Spinal cord (tissue), 10 donors: ENCODE measurements at places on chromosomes 12 and 14.

GRCh38 chr14:100988011-100988410 is 84.5 kb upstream of the RTL1 start:
- DNase-seq, result no peak

- DNase-seq, result no peak
Observed at GRCh38 chr14:96105089-96105925, 66.1 kb downstream of the C14orf132 start.

GRCh38 chr12:131060011-131060703 is 106.5 kb downstream of the ADGRD1 start:
- no peak for DNase-seq

DNA sequence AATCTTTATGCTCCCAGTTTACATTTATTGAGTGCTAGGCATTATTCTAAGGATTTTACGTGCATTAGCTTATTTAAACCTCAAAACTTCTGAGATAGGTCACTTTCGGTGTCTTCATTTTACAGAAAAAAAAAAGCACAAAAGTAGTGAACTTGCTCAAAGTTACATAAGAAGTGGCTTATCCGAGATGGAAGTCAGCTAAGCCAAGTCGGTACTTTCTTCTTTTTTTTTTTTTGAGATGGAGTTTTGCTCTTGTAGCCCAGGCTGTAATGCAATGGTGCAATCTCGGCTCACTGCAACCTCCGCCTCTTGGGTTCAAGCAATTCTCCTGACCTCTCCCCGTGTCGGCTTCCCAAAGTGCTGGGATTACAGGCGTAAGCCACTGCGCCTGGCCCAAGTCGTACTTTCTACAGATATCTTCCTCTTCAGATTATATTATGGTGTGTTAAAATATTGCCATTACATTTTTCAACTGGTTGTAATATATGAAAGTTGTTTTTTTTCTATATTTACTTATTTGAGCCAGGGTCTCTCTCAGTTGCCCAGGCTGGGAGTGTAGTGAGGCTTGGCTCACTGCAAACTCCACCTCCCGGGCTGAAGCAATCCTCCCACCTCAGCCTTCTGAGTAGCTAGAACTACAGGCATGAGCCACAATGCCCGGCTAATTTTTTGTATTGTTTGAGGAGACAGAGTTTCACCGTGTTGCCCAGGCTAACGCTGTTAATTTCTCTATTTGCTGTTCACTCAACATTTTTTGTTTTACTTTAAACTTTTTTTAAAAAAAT is 8.9 kb downstream of the DPPA3 start:
- DNase-seq, result no peak

DNA sequence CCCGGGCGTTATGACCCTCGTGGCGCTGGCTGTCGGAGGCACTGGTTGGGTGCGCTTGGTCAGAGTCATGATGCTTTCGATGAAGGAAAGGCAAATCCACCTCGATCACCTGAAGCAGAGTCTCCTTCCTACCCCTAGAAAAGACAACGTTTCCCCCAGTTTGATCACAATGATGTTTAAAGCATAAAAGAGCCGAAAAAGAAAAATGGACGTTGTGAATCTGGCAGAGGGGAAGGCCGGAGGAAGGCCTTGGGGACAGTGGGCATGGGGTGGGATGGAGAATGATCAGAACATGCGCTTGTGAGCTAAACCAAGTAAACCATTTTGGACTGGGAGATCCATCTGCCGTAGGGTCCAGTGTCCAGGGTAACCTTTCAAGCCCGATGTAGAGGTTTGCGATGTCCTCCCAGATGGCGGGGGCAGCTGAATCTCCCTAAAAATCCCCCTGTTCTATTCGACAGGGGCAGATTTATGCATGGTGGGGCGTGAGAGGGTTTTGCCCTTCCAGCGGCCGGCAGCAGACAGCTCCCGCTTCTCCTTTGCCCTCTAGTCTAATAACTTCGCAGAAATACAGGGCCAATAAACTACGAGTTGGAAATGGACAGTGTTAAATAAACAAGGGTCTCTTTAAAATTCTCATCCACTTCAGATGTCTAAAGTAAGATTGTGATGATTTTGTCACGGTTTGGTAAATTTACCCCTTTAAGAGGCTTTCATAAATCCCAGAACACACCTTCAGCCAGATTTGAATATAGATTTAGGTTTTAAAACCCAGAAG is 2.3 kb upstream of the OTX2 start:
- DNase-seq, result peak; percentile 28

GRCh38 chr12:72272091-72272661 is at the start of gene TRHDE:
Gene TRHDE (plus strand): TSS chr12:72272370. CDS start chr12:72272644, 274 bp downstream.
- peak; percentile 78 for DNase-seq

DNA sequence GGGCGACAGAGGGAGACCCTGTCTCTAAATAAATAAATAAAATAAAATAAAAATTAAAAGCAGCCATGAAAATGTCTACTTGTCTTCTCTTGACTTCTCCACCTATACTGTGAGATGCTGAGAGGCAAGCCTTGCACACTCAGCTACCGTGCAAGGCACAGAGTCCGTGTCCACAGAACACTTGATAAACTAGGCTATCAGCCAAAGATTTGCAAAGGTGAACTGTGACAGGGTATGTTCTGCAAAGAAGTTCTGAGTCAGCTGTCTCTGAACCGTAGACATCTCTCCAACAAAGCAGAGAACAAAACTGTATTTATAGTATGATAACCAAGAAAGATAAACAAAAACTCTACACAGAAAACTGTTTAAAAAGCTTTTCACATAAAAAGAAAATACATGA is 35.5 kb downstream of the STXBP6 start:
- DNase-seq, result no peak

DNA sequence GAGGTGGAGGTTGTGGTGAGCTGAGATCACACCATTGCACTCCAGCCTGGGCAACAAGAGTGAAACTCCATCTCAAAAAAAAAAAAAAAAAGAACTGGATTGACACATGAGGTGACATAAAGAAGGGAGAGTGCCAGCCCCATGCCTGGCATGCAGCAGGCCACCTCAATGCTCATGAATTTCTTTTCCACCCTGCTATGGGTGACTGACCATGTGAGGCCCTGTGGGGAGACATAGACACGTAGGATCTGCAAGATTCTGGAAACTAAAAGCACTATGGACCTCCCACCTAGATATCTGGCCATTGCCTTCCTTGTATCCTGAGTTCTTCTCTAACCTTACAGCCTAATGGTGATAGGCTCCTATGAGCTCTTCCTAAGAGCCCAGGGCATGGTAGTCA is 5.6 kb upstream of the ACTN1 start:
- DNase-seq, result no peak

GRCh38 chr12:13061377-13061776 is 17.2 kb downstream of the FAM234B start:
- DNase-seq, result no peak

DNA sequence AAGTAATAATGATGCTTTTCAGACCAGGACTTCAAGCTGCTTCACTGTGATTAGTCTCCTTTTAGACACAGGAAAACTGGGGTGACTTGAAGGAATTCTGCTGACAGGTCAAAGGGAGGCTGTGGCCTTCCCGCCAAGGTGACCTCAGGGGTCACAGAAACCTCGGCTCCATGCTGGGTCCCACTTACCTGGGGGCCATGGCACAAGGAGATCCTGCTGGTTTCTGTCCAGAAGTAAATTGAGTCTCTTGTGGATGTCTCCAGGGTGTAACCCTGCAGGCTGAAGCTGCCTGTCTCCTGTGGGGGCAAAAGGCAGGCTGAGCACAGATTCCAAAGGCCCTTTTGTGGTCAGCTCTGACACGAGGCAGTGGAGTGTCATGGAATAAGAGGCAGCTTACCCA is 138.7 kb upstream of the MED13L start:
- DNase-seq, result no peak

DNA sequence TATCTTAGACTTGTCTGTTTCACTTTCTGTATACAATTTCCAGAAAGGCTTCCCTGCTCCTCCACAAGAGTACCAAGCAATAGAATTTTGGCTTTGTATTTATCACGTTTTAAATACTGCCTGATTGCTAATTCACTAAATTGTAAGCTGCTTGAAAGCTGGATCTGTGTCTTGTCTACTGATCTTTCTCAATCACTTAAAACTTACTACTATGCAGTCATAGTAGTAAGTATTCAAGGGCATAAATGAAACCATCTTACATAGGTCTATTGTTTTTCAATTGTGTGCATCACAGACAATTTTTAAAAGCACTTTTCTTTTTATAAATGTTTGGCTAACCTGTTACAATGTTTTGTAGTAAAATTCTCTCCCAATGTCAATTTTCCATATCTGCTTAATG is 1.2 kb upstream of the GLIPR1L2 start:
- DNase-seq, result no peak

- no peak for DNase-seq
Observed at GRCh38 chr12:96901175-96901574, 5.9 kb upstream of the NEDD1 start.

DNA sequence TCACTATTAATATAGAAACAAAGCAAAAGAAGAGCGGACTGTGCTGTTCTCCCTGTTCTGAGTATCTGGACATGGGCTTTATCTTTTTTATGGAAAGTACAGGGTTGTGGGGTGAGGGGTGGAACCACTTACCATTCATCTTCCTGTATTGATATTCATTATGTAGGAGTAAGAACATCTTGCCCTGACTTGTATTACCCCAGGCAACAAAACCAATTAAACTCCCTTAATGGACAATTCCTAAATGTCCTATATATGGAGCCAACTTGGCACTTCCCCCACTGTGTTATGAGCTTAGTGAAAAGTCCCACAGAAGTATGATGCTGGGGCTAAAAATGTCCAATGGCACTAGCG is 139.9 kb upstream of the KRR1 start:
- DNase-seq, result no peak

GRCh38 chr12:62841846-62842245 is 93.1 kb downstream of the PPM1H start:
- no peak for DNase-seq

DNA sequence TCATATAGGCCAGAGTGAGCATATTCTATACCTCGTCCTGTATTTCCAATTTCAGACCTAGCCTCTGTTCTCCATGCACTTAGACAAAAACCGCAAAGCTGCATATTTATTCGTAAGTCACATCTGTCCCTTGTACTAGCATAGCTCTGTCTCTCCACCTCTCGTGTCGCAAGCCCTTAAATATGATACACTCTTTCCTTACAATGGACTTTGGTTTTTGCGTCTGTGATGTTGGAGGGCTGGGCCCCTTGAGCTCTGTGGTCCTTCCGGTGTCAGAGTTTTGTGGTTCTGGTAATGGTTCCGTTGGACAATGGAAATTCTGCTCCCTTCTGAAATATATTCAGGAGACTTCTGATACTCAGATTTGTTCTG is 11.3 kb downstream of the PRKCH start:
- DNase-seq, result no peak

DNA sequence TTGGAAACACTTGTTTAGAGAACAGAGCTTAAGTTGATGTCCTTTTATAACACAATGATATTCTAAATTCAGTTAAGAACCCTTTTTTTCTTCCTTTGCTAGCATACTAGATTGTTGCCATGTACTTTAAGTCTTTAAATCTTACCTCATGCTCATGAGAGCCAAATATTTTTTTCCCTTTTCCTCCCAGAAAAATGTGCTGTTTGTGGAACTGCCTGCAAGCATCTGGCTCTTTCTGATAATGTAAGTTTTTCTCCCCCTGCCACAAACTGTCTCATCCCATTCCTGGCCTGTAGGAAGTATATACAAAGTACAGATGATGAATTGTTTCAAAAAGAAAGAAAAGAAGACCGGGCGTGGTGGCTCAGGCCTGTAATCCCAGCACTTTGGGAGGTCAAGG is 5.3 kb downstream of the RNF212B start:
- DNase-seq, result no peak

DNA sequence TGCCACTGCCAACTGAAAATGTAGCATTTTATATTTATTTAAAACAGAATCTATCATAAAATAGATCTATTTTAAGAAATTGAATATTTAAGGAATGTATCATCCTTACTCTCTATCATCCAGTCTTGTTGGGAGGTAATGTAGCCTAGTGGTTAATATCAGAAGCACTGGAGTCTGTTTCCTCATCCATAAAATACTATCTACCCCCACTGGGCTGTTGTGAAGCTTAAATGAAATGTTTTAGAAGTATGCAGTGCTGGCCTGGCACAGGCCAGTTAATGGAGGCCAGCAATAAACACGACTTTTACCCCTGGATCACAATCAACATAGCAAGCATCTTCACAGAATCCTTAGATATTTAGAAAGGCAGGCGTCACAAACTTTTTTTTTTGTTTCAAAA is 188.0 kb downstream of the CAND1 start:
- no peak for DNase-seq

- DNase-seq, result no peak
Observed at GRCh38 chr14:93010130-93010499, 87.2 kb downstream of the CHGA start.

DNA sequence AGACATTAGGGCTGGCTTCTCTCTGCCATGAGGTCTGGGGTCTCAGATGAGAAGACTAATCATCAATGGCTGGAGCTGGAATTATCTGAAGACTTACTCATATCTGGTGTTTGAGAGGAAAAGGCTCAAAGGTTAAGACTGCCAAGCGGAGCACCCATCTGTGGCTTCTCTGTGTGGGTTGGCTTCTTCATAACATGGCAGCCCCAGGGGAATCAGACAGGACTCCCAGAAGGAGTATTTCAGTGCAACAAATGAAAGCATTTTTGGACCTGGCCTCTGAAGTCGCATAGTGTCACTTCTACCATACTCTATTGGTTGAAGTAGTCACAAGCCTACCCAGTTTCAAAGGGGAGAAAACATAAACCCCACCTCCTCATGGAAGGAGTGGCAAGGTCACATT is 171.8 kb upstream of the KRR1 start:
- DNase-seq, result no peak

GRCh38 chr12:2334271-2334670 is 281.5 kb downstream of the CACNA1C start:
- no peak for DNase-seq

DNA sequence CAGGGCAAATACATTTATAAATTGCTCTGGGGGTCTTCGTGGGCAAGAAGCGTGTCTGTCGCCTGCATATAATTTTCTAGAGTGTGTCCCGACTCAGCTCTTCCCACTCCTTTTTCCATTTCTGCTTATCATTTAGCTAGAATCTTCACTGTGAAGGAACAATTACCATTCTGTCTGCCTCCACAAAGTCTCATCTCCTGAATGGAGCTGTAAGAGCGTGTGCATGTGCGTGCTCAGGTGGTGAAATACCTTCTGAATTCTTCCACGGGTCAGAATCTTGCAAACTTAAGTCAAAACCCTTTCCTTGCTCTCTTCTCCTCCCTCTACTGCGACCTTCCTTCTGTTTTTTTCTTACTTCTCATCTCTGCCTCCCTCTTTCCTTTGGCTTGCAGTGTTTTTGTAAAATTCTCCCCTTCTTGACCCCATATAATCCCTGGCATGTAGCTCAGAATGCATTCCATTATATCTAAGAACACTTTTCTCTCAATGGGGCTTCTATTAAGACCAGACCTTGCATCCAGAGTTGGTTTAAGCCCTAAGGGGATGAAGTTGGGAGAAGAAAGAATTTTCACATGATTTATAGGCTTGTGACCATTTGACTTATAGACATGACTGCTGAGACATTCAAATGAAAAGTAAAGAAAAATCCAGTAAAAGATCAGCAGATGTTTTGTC is 25.0 kb upstream of the GSG1 start:
- DNase-seq, result no peak

- no peak for DNase-seq
Observed at GRCh38 chr14:51744372-51745130, 92.8 kb downstream of the FRMD6 start.
